Daoy (cell line): ENCODE measurements at places on chromosomes 16 and 17.

GRCh38 chr17:978103-979093, 1.2 kb downstream of the NXN start:
- peak; percentile 50 for DNase-seq

DNA sequence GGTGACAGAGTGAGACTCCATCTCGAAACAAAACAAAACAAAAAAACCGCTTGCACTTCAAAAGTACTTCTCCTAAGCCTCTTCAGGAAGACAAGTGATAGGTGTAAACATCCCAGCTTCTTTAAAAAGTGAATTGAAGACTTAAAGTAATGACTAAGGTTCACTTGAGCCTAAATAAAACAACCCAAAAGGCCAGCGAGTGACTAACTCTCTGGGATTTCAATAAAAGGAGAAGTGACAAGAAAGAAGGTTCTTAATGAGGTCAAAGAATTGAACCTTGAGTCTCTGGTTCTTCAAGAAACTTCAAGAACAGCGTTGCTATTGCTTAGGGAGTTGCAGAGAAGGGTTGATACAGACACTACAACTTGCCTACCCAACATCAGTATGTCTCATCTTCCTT, 42.2 kb downstream of the STX8 start:
- DNase-seq: no peak

DNA sequence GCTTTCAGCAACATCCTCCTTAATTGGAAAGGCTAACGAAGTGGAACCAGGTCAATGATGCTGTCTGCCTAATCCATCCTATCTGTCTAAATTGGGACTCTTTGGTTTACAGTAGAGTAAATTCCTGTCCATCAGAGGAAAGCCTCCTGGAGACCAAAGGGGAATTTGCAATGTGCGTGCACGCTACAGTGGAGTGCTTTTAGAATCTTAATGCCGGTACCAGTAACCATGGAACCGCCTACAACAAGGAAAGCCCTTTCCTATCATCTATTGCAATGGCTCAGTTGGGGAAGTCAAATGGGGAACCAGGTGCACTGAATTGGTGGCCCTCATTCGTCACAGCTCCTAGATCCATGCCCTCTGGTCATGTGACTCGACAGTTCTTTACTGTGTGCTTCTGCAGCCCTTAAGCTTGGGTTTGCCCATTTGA, 110.1 kb downstream of the XYLT1 start:
- no peak for DNase-seq

DNA sequence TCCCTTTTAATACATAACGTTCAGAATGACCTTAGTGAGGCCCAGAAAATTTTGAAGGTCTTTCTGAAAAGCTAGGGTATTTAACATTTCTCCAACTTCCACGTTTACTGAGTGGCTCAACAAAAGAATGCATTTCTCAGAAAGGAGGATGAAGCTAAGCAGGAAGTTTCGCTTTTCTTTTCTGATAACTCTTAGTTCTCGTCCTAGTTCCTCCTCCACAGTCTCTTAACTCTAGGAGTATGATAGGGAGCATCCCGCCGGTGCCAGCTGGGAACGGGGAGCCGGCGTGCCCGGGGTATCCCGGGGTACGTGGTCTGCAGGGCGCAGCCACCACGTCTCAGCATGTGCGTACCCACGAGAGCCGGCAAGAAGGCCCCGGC, 363 bp downstream of the KARS1 start:
- peak; percentile 10 for DNase-seq

DNA sequence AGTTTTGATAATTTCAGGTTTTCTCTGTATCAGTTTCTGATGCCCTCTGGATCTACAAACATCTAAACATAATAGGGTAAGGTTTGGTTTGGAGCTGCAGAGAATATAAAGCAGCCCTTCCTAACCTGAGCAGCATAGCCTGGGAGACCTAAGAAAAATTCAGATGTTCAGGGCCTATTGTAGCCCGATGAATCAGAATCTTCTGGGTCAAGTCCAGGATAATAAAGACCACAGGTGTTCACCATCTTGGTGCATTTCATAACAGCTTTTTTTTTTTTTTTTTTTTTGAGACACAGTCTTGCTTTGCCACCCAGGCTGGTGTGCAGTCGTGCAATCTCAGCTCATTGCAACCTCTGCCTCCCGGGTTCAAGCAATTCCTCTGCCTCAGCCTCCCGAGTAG, 19.7 kb upstream of the ARHGAP17 start:
- peak; percentile 11 for DNase-seq

DNA sequence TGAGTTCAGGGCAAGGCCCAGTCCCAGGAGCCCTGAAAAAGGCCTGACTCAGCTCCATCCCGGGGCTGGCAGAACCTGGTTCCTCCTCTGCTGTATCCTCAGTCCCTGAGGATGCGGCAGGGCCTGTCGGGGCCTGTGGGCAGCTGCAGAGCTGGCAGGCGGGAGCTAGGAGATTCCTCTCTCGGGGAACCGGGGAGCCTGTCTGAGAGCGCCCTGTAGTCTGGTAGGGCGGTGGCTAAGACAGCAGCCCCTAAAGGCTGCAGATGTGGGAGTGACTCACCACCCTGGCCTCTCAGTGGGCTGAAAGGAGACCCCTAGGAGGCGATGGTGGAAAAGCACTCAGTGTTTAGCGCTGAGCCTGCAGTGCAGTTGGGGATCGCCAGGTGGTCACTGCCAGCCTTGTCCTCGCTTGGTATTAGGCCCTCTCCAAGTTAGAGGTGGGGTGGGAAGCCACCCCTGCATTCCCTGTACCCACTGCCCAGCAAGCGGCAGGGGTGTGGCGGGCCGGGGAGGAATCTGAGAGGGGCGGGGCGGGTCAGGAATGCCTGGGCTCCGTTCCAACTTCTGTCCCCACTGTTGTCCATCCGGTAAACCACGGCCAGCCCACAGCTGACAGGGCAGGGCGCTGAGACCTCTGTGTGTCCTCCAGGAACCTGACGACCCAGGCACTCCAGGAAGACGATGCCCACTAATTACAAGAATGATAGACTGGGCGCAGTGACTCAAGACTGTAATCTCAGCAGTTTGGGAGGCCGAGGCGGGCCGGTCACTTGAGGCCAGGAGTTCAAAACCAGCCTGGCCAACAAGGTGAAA, 29.5 kb upstream of the CDH1 start:
- peak; percentile 87 for DNase-seq

DNA sequence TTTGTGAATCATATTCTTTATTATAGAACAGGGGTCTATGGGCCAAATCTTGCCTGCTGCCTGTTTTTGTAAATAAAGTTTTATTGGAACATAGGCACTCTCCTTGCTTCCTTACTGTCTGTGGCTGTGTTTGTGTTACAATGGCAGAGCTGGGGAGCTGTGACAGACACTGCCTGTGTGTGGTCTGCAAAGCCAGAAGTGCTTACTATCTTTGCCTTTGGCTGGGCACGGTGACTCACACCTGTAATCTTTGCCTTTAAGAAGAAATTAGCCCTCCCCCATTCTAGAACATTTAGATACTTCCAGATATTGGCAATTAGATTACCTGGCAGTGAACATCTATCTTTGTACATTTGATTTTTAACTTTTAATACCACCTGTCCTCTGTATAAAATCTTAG, 308.3 kb downstream of the FOXL1 start:
- DNase-seq: peak; percentile 66

- DNase-seq: peak; percentile 58
Observed at GRCh38 chr16:67562918-67563707, 787 bp downstream of the CTCF start.

- DNase-seq: no peak
Observed at GRCh38 chr16:52953215-52953614, 99.5 kb downstream of the CHD9NB start.

GRCh38 chr16:70746708-70747424, 54.1 kb downstream of the VAC14 start:
- DNase-seq: peak; percentile 90

DNA sequence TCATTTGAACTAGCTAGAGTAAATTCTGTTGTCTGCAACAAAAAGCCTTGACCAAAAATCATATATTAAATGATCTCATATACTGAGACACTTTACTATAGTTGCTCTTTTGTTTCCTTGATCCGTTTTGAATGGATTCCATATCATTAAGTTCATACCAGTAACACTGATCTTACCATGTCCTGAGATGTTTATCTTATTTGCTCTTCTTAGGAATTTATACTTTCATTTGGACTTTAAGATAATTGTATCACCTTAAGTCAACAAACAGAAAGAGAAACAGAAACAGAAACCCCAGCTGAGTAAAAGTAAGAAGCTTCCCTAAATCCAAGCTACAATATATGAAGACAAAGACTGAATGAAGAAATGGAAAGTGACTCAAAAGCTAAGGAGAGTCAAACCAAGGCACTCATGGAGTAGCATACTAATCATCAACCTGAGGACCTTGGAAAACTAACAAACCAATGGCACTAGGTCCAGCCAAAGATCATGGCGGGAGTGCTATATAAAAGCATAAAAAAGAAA, 106.5 kb upstream of the COX10 start:
- no peak for DNase-seq

DNA sequence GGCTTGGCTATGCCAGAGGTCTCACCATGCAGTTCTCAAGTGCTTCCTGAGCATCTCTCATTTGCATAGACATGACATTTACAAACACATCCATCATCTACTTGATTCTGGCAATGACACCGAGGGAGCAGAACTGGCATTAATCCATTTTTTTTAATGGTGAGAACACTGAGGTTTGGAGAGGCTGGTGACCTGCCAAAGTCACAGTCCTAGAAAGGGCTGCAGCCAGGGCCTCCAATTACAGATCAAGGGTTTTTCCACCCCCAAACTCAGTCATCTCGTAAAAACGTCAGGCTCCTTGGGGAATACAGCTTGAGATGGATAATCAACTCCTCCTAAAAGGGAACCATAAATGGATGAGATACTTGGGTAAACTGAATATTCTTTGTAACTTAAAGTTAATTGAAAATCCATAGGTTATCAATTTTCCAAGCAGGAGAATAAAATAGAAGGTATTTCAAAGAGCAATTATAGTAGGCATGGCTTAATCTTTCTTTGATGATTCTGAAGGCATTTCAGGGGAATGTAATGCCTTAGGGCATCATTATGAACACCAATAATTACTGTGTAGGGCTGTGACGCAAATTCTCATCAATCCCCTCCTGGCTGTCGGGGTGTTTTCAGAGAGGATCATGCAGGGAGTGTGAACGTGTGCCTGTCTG, 9.4 kb upstream of the MEOX1 start:
- DNase-seq: peak; percentile 77

- DNase-seq: no peak
Observed at GRCh38 chr17:7346761-7347614, 5.0 kb upstream of the KCTD11 start.

- DNase-seq: no peak
Observed at GRCh38 chr16:74726716-74727115, 26.1 kb upstream of the MLKL start.

- no peak for DNase-seq
Observed at GRCh38 chr17:6599364-6599763, 41.1 kb downstream of the KIAA0753 start.

DNA sequence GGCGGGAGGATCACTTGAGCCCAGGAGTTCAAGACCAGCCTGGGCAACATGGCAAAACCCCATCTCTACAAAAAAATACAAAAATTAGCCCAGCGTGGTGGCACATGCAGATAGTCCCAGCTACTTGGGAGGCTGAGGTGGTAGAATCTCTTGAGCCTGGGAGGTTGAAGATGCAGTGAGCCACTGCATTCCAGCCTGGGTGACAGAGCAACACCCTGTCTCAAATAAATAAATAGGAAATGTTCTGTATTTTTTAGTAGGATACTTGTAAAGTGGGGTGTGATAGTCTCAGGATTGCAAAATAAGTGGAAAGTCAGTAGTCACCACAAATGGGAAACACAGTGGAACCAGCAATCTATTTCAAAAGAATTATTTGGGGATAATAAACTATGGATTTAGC, 4.0 kb downstream of the RSPRY1 start:
- no peak for DNase-seq
